ENCODE measurements at places on chromosomes 11 and 22.

DNA sequence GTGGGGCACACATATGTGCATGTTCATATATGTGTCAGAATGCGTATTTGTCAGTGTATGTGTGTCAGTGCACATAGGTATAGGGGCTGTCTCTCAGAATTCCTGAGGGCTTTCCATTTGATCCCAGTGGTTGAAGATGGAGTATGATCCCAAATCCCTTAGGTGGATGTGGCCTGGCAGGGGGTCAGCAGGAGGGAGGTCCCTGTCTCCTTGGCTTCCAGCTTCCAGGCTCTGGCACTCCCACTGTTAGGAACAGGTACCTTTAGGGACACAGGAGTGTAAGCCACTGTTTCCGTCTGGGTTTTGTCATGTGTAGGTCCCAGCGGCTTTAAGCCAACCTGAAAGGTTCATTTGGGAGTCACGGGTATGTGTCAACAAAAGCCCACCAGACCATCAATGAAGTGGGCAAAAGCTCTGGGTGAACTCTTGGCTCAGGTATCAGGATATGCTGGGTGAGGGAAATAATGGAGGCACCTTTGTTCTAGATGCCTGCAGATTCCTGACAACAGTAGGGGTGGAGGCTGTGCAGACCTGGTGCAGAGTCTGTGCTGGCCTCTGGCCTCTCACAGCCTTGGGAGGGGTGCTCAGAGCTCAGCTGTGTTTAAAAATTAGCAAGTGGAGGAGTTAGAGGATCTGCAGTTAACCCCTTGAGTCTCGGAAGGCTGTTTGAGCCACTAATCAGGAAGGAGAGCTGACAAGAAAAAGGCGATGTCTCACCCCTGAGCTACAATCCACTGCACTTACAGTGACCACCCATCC lies 9.0 kb downstream of the KCNQ1OT1 start:
- no peak for DNase-seq

DNA sequence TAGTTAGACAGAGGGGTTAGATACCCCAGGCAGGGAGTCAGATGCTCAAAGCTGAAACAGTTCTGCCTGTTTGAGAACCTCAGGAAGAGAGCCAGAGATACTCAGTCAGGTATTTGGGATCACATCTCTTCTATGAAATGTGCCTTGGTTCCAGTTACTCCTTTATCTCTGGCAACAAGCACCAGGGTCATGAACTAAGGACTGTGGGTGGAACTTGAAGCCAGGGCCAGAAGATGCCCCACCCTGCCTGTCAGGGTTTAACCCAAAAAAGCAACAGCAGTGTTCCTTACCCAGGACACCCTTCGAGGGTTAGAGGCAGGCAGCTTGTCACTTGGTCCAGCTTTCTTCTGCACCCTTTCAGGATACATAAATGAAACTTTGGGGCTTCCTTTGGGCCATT lies 15.0 kb upstream of the WT1 start:
- DNase-seq, result no peak

DNA sequence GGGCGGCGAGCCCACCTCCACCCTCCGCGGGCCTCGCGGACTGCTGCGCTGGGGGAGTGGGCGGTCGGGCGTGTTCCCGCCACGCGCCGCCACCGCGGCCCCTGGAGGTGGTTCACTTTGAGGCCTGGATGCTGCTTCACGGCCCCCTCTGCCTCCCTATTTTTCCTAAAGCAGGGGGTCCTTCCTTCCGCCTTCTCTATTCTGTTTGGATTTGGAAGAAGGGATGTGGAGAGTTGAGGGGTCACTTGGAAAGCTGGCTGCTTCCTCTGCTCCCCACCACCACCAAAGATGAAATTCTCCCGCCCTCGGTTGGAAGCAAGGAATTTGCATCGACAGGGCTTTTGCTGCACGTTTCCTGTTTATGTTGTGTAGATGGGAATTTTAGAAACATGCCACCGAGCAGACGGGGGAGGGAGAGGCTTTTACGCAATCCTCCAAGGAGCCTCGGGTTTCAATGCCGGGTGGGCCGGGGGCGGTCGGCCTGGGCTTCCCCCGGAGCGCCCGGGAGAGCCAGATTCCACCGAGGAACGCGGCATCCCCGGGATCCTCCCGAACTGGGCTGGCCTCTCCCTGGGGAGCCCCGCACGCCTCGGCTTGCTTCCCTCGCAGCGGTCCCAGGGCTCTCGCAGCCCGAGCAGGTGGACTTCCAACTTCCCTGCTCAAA lies 403 bp upstream of the SBF2 start:
- no peak for DNase-seq

- no peak for DNase-seq
Measured at GRCh38 chr11:17721242-17721999, 2.0 kb downstream of the MYOD1 start.

- DNase-seq, result no peak
Measured at GRCh38 chr22:46588279-46589140, 31.7 kb upstream of the GRAMD4 start.

DNA sequence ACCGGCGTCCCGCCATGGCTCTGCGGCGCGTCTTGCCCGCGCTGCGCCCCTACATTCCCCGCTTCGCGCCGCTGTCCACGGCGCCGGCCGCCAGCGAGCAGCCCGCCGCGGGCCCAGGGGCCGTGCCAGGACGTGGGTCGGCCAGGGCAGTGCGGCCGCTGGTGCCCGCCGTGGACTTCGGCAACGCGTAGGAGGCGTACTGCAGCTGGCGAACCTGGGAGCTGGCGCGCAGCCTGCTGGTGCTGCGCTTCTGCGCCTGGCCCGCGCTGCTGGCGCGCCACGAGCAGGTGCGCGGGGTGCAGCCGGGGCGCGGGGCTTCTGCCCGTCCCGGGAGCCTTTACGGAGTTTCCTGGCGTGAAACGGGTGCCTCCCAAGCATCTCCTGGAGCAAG lies 20.1 kb downstream of the DGCR6L start:
- DNase-seq, result no peak

GRCh38 chr11:38948392-38948791 lies 2350.4 kb upstream of the RAG2 start:
- no peak for DNase-seq

DNA sequence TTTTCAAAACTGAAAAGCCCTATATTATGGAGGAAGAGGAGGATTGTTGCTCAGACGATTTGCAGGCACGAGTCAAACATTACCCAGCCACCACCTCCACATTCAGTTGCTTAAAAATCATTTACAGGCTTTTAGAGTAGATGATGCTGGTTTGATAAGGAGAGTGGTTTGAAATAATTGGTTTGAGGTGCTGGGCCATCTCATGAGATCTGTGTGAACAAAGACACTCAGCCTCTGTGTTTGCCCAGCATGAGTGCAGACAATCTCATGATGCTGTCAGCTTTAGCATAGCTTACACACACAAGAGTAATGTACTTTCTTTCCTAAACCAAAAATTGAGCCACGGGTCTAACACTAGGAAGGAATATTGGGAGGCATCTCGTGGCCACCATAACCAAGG lies 4.3 kb downstream of the SLC43A3 start:
- no peak for DNase-seq
